ENCODE measurements at places on chromosomes 5 and 9. TPM values are rescaled to one million over a fixed set of nuclear protein-coding genes. Genes with fewer than 3 reads are reported as not detected.

- DNase-seq: no peak
Observed at GRCh38 chr9:74443036-74443750, 53.9 kb upstream of the RORB start.

DNA sequence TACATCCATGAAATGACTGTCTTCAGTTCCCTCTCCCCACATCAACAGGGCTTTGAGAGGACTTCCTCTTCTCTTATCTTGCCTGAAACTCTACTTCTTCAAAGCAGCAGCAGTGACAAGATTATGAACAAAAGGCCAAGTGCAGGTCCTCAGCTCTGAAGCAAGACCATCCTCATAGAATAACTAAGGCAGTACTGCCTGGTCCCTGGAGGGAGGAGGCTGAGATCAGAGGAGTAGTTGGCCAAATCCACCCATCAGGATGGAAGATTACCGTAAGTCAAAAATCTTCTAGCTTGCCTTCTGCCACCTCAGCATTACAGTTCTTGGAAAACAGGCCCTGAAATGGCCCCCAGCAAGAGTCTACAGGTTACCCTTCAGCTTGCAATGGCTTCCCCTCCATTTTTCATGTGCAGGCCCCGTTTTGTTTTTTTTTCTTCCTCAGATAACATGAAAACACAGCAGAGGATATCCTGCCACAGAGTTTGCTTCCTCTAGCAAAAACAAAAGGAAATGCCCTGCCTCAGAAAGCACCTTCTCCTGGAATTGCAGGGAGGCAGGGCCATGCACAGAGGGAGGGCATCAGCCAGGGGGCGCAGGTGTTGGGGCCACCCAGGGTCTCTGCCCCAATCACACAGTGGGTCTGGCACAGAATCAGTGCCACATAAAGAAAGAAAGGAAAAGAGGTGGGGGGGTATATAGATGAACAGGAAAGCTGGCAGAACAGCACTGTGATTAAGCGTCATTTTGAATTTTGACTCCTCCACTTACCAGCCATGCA is 40.0 kb downstream of the KLHL3 start:
- no peak for DNase-seq

PIP5K1B gene
- 5.0 TPM for total RNA-seq

GRCh38 chr5:74085186-74085585 is 459.2 kb downstream of the ARHGEF28 start:
- no peak for DNase-seq

GRCh38 chr9:107784235-107784958 is 294.8 kb upstream of the KLF4 start:
- DNase-seq: peak; percentile 49

DNA sequence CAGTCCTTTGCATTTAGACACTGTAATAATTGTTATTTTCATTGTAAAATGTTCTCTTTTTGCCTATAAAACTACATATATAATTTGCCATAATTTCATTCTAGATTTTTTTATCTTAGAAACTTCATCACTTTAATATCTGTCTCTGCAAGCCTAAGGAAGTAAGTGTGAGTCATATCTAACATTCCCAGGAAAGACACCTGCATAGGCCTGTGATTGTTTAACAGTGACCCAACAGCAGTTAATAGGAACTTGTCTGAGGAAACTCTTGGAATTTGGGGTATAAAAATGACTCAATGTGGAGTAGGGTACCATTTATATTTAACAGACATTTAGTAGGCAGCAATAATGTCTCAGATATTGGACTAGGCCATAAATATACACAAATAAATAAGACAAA is 229.2 kb upstream of the FAM174A start:
- no peak for DNase-seq

- no peak for DNase-seq
Observed at GRCh38 chr9:286071-286740, 71.5 kb downstream of the DOCK8 start.

MSANTD3 gene
- 11.1 TPM for total RNA-seq

DNA sequence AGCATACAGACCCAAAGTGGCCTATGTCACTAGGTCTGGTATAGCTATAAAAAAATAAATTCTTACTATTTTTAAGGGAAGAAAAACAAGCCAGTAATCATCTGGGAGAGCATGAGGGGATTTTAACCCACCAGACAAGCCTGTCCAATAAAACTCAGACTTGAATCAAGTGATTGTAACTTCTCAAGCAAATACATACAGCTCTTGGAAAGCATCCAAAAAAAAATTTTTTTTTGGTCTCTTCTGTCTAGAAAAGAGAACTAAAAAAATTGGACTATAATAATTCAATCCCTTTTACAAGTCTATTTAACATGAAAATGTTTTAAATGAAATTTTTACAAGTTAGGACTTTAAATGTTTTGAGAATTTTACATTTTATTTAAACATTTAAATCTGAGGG is 61.7 kb downstream of the FBXL17 start:
- DNase-seq: no peak

CCDC183 gene
- 0.59 TPM for total RNA-seq

DNA sequence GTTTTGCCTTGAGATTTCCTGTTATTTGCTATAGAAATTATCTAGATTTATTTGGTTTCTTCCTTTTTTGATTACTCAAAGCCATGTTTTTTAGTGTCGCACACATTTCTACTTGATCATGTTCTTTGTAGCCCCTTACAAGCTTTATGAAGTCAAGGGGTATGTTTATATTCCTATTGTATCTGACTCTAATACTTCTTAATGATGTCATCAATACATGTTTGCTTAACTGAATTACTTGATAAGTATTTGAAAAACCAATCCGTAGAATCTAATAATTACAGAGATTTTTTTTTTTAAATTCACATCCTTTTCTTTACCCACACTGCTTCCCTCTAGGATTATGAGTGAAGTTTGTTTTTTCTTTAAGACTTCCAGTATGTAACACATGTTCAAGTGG is 53.0 kb downstream of the CDC42SE2 start:
- DNase-seq: no peak

DNA sequence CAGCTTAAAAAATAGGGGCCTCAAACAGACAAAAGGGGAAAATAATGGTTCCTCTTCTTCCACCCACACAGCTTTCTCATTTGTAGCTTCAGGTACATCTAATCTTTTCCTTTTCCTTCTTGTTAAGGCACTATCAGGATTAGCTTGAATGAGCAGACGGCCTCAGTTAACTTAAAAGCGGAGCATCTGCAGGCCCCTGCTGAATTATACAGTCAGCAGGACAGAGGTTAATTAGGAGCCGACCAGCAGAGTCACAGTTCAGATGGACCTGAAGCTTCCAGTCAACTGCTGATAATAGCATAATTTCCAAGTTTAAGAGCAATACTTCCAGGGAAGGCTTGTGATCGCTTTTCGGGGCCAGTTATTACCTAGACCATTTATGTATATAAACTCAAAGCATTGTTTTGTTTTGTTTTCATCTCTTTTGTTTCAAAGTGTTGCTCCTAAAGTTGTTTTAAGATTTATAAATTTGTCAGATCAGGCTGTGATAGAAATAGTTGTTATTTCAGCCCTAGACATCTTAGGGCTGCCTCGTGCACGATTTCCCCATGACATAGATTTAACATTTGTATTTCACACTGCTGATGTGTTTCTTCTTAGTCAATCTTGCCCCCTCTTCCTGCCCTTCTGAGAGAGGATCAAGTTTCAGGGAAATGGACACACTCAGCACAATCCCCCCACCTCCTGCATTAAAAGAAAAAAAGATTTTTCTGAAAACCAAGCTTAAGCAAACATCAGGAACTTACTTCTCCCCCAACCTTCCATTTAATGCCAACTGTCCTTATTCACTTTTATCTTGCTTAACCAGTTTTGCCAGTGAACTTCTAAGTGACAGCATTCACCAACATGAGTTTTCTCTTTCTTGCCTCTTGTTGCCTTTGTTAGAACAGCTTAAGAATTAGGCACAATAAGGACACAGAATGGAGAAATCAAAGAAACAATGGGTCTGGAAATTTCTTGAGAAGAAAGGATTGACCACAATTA is 449.8 kb downstream of the ARHGEF28 start:
- no peak for DNase-seq

- DNase-seq: no peak
Observed at GRCh38 chr5:73705364-73705763, 79.4 kb downstream of the ARHGEF28 start.

S1PR3 gene
- 7.9 TPM for total RNA-seq

DNA sequence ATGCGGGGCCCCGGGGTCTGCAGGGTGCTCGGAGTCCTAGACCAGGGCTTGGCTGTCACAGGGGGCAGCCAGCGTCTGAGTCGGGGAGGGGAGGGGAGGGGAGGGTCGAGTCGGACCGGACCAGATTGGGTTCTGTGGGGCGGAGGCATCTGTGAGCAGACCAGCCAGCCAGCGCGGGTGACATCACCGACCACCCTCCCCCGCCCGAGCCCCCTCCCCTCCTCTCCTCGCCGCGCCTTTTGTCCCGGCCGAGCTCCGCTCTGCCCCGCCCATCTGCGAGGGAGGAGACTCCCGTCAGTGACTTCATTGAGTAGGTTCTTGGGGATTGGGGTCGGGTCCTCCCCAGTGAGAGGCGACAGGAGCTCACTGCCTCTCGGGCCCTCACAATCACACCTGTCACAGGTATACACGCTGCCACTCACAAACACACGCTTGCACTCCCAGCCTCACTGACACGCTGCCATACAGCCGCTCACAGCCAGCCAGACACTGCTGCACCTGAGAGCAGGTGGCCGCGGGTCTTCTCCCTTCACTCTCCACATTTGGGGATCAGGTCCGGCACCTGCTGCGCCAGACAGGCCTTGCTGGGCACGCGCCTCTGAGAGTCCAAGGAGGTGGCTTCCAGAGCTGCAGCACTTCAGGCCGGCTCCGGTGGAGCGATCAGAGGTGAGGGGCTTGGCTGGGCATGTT is 546 bp downstream of the DNAJB5 start:
- peak; percentile 37 for DNase-seq

PCDHB10 gene
- total RNA-seq: 1.8 TPM

DNA sequence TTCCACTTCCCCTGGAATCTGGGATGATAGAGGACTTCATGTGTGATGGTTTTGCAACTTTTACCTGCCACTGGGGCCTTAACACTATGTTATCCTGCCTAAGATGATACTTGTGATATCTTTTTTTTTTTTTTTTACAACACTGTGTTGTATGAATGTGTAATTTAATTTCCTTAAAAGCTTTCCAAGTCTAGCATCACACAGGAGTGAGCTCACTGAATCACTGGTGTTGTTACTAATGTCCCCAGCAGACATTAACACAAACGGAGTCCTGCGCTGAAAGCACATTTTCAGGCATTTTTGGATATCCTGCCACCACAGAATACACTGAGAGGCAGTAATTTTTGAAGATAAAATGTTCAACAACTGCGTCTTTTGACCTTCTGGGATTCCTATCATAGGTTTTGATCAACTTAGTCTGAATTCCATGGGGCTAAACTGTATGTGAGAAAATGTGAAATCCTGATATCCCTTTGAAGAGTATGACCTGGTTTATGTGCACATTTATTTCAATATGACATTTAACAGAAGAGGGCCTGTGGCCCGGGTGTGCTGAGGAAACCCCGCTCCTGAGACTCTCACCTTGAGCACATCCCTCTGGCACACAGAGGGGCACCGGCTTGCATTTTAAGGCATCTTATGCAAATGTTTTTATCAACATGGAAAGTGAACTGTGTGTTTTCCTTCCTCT is 118.0 kb downstream of the FSTL4 start:
- DNase-seq: no peak

DNA sequence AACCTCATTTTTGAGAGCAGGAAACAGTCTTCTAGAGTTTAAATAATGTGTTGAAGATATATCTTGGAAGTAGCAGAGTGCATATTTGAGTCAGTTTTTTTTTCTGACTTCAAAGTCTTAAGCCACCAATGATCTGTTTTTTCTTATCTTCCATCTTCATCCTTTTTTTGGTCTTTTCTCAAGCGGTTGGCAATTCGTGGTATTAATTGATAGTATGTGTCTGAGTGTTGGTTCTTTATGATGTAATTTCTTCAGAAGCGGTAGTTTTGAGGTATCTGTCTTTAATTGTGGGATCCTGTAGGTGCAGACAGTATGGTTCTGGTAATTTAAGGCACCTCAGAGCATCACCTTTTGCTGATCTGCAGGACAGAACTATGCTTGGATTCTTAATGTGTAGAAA is 3.9 kb downstream of the CSNK1G3 start:
- DNase-seq: no peak

F12 gene
- 1.3 TPM for total RNA-seq

BHMT2 gene
- total RNA-seq: 3.0 TPM

GRCh38 chr9:16236311-16236710 is 634.2 kb downstream of the BNC2 start:
- DNase-seq: peak; percentile 83

GRCh38 chr5:175508896-175509295 is 30.5 kb downstream of the SFXN1 start:
- DNase-seq: no peak

GRCh38 chr5:98638111-98638510 is 135.4 kb upstream of the RGMB start:
- DNase-seq: no peak

- no peak for DNase-seq
Observed at GRCh38 chr5:13814301-13814700, 130.2 kb downstream of the DNAH5 start.

ACER2 gene
- total RNA-seq: 3.8 TPM

GRCh38 chr5:16902846-16903245 is 33.2 kb downstream of the MYO10 start:
- no peak for DNase-seq

HSPB3 gene
- 15.3 TPM for total RNA-seq

GRCh38 chr9:76404401-76404800 is 10.2 kb upstream of the RFK start:
- no peak for DNase-seq

DNA sequence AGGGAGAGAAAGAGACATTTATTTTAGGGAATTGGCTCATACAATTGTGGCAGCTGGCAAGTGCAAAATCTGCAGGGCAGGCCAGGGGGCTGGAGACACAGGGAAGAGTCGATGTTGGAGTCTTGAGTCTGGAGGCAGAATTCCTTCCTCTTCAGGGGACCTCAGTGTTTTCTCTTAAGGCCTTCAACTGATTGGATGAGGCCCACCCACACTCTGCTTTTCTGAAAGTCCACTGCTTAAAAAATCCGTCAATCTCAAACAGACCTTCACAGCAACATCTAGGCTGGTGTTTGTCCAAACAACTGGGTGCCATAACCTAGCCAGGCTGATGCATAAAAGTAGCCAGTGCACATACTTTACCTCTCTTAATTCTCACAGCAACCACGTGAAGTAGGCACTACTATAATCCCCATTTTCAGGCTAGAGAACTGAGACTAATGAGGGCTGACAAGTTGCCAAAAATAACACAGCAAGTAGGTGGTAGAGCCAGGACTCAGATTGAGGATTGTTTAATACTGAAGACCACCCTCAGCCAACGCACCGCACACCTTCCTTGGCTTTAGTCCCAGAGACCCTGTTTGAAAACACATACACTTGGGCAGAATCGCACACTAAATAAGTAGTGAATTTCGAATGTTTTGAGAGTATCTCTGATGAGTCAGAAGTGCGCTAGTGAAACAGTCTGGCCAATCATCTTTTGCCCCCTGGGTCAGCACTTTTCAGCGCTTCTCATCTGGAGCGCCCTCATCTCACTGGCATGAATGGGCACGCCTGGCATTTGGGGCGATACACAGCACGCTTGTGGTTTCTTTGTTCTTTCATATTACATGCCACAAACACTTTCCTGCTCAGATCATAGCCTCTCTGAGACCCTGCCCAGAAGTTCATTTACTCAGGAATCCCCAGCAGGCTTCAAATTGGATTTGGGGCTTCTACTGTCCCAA is 591.4 kb downstream of the CCDC171 start:
- DNase-seq: peak; percentile 12

- no peak for DNase-seq
Observed at GRCh38 chr5:137613554-137614265, 114.6 kb upstream of the SPOCK1 start.

GRCh38 chr9:112378328-112379176 is 1.4 kb upstream of the HSDL2 start:
- peak; percentile 10 for DNase-seq

- no peak for DNase-seq
Observed at GRCh38 chr5:69148981-69149675, 17.8 kb upstream of the CCNB1 start.

IL7R gene
- total RNA-seq: 2.0 TPM

PAPPA gene
- 4.4 TPM for total RNA-seq

Data from skin of body (tissue), 3 donors.